ENCODE measurements at places on chromosomes 2 and 18. TPM values are rescaled to one million over a fixed set of nuclear protein-coding genes. Genes with fewer than 3 reads are reported as not detected.

GRCh38 chr2:40510304-40510703 lies 58.4 kb upstream of the SLC8A1 start:
- no peak for DNase-seq

DNA sequence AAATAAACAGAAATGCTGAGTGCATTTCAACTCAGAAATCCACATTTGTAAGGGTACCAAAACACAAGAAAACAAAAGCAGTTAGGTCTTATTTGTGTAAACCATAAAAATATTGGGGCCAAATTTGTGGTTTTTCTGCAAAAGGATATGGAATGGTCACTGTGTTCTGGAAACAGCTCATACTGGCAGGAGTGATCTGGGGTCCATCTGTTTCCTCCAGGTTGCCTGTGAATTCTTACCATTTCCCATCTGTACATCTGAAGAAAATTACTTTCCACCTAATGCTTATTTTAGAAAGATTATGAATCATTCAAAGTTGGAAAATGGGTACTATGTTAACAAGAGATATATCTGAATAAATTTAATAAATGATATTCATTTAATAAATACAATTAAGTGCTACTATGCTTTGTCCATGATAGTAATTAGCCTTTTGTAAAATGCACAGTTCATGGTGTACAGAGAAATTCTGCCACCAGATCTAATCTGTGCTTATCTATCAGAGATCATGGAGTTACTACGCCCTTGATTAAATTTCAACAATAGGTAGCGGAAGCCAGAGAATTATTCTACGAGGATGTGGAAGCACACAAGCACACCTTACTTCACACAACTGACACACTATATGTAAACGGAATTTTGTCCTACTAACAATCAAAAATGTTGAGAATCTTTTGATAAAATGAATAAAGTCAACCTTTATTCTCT lies 10.9 kb downstream of the ALS2 start:
- DNase-seq = no peak

GRCh38 chr2:39949131-39949530 lies 170.1 kb upstream of the THUMPD2 start:
- DNase-seq = no peak

GRCh38 chr2:9191041-9191481 lies 15.6 kb upstream of the ASAP2 start:
- no peak for DNase-seq

- no peak for DNase-seq
Observed at GRCh38 chr2:164275659-164276058, 345.6 kb downstream of the GRB14 start.

- no peak for DNase-seq
Observed at GRCh38 chr2:69692424-69692823, 48.9 kb upstream of the AAK1 start.

DNA sequence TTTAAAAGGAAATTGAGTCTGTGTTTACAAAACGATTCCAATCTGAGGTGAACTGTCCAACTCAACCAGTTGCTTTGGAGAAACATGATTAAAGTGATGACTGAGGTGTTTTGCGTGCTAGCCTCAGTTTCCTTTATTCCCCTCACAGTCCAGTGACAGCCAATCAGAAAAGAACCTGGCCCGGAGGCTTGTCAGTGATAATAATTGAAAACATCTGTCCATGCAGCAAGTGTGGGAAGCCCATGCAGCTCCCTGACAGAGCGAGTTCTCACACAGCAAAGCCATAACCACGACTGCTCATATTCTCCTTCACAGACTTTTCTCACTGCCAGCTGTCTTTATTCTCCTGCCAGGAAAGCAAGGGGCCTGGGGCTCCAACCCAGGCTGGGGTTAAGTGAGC lies 613.4 kb downstream of the ARHGAP15 start:
- DNase-seq = no peak

Gene RAB6C
- 0.82 TPM for polyA plus RNA-seq

Gene FABP1
- 15.0 TPM for polyA plus RNA-seq

Gene DSG4
- polyA plus RNA-seq = not detected

Measured in renal cortex interstitium (tissue), 15 donors.